NK-92 treated with Interleukin-12 subunit alpha and Interleukin-12 subunit beta, amount 100 ng/mL, for 24 hours (cell line): ENCODE measurements at places on chromosomes 12 and 14.

DNA sequence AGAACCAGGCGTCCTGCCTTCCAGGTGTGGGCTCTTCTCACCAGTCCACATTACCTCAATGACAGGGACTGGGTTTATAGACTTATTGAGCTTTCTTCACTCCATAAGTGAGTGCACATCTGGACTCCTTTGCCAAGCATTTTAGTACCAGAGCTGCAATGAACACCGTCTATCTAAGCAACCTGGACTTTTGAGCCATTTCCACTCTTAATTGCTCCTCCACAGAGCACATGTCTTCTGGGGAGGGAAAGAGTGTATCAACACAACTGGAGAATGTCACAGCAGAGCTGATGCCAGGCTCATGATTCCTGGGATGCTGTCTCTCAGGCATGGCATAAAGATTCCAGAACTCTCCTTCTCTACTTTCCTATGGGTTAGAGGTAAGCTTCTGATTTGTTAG, 43.0 kb upstream of the BDKRB2 start:
- DNase-seq = no peak

DNA sequence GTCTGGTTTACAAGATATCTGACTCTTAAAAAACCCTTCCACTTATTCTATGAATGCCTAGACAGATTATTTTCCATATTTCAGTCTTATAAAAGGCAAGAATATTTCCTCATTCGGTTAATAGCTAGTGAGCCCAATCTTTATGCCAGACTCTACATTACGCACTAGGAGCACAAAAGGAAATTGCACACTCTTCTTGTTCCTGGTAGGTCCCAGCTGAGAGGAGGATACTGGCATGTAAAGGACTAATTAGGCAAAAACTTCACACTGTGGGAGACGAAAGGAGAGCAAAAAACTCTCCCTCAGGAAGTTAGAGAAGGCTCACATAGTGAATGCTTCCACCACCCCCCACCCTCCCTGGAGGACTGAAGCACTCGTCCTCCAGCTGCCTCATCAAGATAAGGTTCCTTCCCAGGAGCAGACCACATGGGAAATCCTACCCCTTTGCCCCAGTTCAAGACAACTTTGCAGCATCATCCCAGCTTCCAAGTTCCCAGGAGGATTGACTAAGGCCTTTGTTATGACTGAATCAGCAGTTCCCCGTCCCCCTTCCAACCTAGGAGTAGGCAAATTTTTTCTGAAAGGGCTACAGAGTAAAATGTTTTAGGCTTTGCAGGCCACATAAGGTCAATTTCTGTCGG, 14.5 kb downstream of the CAPZA3 start:
- no peak for DNase-seq

GRCh38 chr14:24456980-24457379, 14.4 kb upstream of the SDR39U1 start:
- no peak for DNase-seq

DNA sequence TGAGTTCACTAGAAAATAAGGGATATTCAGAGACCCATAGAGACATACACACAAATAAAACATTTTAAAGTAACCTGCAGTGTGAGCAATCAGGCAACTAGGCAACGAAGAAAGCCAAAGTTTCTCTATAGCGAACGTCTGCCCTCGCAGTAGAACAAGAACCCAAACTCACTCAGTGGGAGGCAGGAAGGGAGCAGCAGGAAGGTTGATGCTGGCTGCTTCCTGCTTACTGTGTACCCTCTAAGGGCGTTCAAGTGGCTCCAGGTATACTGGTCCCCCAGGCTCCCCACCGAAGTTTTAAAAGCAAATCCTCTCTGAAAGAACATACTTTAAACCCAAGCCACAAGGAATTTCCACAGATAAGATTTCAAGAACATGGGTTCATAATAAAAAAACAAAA, 249.3 kb downstream of the FOXN3 start:
- no peak for DNase-seq

DNA sequence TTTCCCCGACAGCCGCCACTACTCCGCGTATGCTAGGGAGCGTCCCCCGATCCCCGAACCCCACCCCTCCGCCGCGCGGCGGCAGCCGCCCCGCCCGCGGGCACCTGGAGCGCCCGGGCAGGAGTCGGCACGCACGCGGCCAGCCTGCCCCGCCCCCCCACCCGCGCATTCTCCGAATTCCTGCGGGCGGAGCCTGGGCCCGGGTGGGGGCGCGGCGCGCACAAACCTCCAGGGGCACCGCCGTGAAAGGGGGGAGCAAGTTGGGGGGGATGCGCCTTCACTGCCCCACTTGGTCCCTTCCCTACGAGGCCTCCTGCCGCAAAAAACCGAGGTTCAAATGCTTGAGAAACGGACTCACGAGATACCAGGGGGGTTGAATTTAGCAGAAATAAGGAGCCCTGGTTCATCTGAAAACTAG, 1.7 kb downstream of the AJUBA start:
- no peak for DNase-seq

DNA sequence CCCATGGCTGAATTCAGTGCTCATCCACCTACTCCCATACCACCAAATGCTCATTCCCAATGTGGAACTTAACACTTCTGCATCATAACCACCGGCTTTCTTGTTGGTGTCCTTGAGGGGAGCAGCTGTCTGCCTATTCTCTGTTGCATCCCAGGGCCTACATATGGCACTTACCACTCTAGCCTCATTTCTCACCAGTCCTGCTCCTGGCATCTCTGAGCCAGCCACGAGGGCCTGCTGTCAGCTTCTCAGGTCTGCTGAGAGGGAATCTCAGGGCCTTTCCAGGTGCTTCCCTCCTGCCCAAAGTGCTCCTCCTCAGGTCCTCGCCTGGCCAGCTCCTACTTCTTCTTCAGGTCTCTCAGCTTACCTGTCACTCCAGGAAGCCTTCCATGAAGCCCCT, 24.0 kb upstream of the RND1 start:
- no peak for DNase-seq

- no peak for DNase-seq
Observed at GRCh38 chr12:88934163-88934747, 354.0 kb upstream of the KITLG start.
